Omental fat pad (tissue), 4 donors: ENCODE measurements at places on chromosomes 5 and 9.

DNA sequence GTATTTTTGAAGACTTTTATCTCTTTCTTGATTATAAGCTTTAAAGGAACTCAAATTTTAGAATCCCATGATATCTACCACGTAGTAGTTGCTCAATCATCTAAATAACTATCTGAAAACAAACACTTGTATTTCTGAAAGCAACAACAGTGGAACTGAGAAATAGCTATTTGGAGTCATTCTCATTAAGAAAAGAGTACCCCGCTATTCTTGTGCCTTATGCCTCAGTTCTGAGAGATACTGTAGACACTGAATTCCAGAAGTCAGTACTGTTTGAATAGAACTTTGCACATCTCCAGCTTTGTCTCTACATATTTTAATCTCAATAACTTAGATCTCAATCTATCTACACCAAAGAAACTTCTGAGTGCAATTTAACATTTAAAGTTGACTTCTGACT, 11.4 kb downstream of the CHD1 start:
- no peak for DNase-seq

GRCh38 chr9:8259028-8259427, 459.4 kb upstream of the DMAC1 start:
- no peak for DNase-seq

DNA sequence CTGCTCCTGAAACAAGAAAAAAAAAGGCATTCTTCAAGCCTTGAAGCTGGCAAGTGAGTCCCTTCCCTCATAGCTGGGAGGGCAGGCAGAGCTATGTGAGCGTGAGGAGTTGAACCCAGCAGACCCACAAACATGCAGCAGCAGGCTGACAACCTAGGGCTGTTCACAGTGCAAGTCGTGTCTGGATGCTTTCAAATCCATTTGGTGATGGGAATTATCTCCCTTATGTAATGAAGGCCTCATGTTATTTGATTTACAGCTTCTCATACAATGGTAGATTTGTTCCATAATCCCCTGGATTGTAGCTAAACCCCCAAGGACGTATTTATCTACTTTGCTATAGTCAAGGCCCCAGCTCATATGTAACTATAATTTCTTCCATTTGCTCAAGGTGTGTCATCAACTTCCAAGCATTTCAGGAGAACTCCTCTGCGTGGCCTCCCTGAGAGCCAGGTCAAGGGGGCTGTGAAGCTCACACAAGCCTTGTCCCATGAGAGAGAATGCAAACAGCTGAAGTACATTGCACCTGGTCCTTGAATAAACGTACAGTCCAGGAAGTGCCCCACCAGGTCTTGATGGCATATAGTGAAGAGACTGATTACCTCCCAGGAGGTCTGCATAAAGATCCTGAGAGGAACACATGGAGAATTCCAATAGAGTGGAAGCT, 124.8 kb upstream of the SLC1A3 start:
- no peak for DNase-seq

DNA sequence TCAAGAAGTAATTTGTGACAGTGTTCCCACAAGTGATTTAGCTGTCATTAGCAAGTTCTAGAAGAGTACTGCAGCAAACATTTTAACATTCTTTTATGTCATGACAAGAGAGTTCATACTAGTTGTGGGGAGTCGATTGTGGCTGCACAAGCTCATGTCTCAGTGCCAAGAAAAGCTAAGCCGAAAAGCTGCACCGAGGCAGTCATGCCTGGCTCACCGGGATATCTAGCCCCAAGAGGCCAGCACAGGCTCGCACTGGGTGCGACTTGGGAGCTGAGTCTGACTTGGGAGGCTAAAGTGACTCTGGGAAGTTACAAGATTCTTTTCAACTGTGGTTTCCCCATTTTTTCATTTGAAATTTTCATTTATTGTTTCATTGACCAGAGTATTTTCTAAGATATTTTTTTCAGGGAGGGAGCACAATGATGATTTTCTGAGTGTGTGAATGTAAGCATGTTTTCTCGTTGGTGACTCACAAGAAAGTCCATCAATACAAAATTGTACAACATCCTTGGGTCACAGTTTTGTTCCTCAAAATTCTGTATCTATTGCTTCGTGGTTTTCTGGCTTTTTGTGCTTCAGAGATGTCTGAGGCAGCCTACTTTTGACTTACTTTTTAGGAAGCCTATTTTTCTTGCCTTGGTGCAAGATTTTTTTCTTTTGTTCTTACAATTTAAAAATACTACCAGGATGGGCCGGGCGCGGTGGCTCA, 18.7 kb downstream of the CAST start:
- no peak for DNase-seq

- no peak for DNase-seq
Observed at GRCh38 chr5:149221326-149221725, 50.3 kb upstream of the AFAP1L1 start.

DNA sequence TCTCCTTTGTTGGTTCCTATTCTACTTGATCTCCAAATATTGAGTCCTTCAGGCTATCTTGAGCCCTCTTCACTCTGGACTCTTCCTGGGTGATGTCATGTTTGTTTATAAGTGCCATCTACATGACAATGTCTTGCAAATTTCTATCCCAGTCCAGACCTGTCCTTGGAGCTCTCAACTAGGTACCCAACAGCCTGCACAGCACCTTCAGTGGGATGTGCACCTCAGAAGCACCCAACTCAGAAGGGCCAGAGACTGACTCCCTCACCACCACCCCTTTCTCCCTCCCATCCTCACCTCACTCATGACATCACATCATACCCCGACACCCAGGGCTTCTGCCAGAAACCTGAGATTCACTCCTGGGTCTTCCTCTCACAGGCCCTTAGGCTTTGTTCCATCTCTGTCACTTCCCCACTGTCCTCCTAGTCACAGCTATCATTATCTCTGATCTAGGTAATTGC, 14.4 kb downstream of the TXN start:
- no peak for DNase-seq

- DNase-seq: no peak
Observed at GRCh38 chr5:110371725-110372041, 354.8 kb downstream of the TMEM232 start.

GRCh38 chr5:169637085-169637548, at the start of gene DOCK2:
TSS of gene DOCK2 (plus strand) at chr5:169637275. CDS start at chr5:169637327, 52 bp downstream.
- DNase-seq: no peak

- no peak for DNase-seq
Observed at GRCh38 chr5:134738963-134739661, 764 bp downstream of the CAMLG start.

DNA sequence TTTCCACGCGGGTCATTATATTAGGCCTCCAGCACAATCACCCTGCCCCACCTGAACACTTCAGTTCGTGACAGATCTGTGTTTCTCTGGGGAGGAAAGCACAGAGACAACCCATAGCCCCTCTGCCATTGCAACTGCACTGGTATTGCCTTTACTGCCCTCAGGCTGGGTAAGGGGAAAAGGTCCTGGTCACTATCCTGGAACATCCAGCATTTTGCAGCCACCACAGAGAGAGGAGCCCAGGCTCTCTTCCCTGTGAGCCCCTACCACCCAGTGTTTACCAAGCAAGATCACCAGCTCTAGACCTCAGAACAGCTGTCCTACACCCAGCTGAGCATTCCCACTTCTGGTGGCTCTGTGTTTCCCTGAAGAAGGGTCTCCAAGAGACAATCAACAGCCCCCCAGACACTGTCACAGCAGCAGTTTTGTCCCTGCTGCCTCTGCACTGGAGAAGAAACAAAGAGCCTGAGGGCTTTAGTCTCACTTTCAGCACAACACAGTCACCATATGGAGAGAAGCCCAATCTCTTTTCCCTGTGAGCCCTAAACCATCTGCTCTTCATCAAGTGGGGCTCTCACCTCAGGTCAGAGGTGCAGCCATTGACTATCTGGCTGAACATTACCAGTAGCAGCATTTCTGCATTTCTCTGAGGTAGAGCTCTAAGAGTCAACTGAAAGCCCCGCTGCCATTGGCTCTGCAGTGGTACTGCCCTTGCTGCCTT, 655.2 kb upstream of the FAM174A start:
- no peak for DNase-seq

GRCh38 chr9:90105773-90106172, 501.0 kb downstream of the GADD45G start:
- DNase-seq: no peak

- DNase-seq: no peak
Observed at GRCh38 chr5:145178641-145179523, 656.3 kb downstream of the PRELID2 start.

GRCh38 chr9:131625790-131626670, 80.7 kb downstream of the PRRT1B start:
- DNase-seq: no peak

DNA sequence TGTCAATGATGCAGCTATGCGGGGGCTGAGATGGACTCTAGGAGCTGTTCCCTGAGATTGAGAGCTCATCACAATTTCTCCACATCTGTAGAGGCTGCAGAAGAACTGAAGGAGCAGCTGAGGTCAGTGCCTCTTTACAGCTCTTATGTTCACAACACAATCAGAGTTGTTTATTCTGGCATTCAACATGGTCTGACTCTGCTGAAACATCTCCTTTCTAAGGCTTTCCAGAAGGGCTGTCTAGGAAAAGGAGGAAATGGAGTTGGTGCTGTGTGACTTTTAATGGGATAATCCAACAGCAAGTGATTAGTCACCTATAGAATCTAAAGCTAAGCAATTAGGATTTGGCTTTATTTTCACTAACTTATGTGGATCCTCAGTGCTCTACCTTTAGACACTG, 6.0 kb downstream of the POU5F2 start:
- no peak for DNase-seq
